ENCODE measurements at places on chromosomes 12 and 14. TPM values are rescaled to one million over a fixed set of nuclear protein-coding genes. Genes with fewer than 3 reads are reported as not detected.

The MGP gene
- total RNA-seq: 9.1 TPM

The SLC17A8 gene
- total RNA-seq: not detected

The DNAJC22 gene
- 0.48 TPM for total RNA-seq

The KRT71 gene
- not detected for total RNA-seq

The KRT2 gene
- not detected for total RNA-seq

The MSI1 gene
- total RNA-seq: not detected

GRCh38 chr12:48061938-48062719, 43.8 kb downstream of the SENP1 start:
- no peak for DNase-seq

GRCh38 chr12:3417937-3418462, 73.0 kb upstream of the PRMT8 start:
- no peak for DNase-seq

DNA sequence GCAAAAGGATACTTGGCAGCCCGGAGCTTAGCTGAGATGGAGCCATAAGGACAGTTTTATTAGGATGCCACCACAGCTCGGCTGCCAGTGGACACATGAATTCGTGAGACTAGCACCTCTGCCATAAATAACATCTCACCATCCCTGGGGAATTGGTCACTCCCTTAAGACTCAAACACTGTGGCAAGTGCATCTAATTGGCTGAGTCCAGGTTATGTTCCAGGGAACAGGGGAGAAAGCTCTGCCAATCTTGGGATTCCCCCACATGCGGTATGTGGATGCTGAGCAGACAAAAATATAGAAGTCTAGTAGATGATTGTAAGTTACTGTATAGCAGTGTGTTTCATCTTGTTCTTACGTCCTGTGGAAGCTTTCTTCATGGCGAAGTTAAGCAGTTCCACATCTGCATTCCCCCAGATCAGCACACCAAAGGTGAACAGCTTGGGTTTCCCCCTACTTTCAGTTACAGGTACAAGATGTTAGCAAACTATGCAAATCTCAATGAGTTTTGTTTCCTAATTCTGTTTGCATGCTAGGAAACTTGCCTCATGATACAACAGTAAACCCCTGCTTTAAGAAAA, 131.1 kb downstream of the ETV6 start:
- no peak for DNase-seq

GRCh38 chr14:95290871-95291431, 28.8 kb downstream of the CLMN start:
- no peak for DNase-seq

DNA sequence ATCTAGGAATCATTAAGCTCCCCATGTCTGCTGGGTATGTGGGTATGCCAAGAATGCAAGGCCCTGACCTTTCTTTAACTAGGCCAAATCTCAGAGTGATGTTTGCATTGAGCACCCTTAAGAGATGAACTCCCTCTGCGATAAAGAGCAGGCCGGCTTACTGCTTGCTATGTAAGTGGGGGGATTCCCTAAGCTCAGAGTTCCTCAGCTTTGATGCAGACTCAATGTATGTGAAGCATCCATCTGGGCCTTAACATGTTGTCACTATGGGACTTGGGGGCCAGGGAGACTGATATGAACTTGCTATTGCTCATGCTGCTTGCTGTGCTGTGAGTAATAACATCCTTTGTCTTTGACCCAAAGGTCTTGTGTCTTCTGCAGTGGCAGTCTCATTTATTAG, 149.7 kb downstream of the C12orf75 start:
- no peak for DNase-seq

DNA sequence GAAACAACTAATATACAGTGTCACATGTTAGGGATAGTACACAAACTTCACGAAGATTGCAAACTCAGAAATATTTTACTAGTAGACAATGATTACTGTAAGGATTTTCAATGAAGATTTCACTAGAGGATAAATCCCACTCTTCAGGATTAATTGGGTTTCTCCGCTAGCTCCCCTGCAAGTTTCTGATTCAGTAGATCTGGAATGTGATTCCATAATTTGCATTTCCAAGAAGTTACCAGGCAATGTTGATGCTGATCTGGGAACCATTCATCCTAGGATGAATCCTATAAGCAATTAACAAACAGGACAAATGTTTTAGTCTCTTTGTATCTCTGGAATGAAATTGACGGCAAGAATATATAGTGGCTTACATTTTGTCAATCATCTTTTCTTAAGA, 272.4 kb downstream of the ALX1 start:
- DNase-seq: no peak

DNA sequence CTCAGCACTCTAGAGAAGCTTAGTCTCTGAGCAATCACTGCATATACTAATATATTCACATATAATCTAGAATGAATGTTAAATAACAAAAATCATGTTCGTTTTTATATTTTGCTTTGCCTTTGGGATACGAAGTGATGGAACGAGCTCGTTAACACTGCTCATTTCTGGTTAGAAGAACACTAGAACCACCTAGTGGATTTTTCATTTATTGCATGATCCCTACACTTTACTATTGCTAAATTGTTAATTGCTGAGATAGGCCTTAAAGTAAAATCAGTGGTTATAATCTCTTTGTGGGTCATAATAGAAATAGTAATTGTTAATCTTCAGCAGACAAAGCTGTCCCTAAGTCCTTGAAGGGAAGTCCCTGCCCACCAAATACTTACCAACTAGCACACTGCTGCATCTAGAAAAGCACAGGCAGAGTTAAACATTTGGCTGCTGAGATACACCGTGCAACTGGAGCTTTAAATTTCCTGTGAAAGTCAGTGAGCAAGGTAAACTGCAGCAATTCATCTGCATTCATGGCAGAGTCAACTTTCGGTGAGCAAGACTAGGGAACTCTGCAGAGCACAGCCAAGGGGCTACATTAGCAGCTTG, 353.7 kb downstream of the APAF1 start:
- peak; percentile 22 for DNase-seq

- no peak for DNase-seq
These were observed 151.2 kb upstream of the CRY1 start for GRCh38 chr12:107244584-107244983.

DNA sequence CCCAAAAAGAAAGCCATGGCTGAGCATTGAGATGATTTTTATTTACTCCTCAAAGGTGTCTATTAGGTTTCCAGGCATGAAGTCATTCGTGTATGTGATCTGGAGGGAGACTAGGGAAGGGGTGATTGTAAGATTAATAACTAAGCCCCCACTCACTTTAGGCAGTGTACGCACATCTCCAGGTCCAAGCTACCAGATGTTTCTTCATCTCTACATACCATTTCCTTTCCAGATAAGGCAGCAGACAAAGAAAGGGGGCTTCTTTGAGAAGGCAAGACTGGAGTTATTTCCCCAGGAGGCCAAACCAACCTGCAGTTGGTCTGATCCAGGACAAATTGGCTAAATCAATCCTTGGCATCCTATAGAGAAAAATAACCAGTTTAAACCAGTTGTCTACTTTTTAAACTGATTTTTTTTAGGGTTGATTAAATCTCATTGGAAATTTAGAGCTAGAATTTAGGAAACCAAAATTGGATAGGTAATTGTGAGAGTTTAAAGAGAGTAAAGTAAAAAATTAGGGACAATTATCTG, 3.9 kb downstream of the HOXC13 start:
- DNase-seq: no peak

- no peak for DNase-seq
These were observed 1.0 kb downstream of the NACA start for GRCh38 chr12:56723889-56724700.

DNA sequence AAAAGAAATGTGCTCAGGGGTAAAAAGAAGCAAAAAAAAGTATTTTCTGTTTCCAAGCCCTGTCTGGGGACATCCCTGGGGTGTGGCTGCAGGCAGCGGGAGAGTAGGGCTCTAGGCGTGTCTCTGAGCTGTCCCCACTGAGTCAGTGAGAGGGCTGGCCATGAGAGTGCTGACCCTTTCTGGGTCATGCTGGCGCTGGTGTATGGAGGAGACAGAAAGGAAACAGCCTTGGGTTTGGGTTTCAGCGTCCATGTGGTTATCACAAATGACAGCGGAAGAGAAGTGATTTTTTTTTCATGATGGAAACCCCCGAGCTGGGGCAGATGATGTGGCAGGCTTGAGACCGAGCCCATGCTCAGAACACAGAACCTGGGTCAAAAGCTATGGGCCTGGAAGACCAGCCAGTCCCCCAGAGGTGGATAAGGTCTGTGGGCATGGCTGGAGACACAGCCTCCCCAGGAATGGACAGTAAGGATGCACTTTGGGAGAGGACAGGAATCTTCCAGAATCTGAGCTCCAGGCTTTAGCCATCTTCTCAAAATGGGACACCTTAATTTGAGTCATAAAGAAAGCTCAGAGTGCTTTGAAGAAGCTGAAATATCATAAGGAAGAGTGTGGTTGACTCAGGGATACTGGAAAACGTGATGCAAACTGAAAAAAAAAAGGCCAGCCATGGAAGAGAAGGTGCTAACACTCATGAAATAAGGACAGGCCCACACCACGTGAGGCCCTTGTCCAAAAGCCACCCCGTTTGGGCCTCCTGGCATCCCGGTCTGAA, 36.2 kb downstream of the SYNE3 start:
- DNase-seq: no peak

- DNase-seq: no peak
These were observed 67.1 kb upstream of the CCND2 start for GRCh38 chr12:4206470-4206869.

- DNase-seq: no peak
These were observed 19.6 kb downstream of the CLMN start for GRCh38 chr14:95300002-95300696.

DNA sequence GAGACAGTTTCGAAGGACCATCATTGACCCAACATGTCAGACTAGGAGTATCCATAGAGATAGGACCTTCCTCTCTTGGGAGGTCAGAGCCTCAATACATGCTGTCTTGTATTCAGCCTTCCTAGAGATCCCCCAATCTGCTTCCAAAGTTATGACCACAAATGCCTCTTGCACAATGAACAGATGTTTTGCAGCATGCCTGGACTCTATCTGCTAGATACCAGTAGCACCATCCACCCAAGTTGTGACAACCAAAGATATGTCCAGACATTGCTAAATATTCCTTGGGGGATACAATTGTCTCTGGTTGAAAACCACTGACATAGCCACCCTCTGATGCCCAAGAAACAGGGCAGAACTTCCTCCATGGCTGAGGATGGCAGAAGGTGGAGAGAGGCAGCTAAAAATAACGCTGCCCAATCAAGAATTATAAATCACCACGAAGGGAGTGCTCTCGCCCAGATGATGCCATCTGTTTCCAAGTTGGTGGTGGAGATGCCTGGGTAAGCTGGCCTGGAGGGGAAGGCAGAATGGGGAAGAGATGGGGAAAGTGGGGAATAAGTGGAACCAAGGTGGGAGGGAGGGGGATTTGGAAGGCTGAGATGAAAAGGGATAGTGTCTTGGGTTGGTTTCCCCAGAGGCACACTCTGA, 42.9 kb upstream of the NOS1 start:
- no peak for DNase-seq

GRCh38 chr14:61620130-61620946, 75.0 kb upstream of the HIF1A start:
- DNase-seq: no peak
